ENCODE measurements at places on chromosomes 5 and 9.

- no peak for DNase-seq
These were observed 147.3 kb upstream of the HMHB1 start for GRCh38 chr5:143664623-143665022.

DNA sequence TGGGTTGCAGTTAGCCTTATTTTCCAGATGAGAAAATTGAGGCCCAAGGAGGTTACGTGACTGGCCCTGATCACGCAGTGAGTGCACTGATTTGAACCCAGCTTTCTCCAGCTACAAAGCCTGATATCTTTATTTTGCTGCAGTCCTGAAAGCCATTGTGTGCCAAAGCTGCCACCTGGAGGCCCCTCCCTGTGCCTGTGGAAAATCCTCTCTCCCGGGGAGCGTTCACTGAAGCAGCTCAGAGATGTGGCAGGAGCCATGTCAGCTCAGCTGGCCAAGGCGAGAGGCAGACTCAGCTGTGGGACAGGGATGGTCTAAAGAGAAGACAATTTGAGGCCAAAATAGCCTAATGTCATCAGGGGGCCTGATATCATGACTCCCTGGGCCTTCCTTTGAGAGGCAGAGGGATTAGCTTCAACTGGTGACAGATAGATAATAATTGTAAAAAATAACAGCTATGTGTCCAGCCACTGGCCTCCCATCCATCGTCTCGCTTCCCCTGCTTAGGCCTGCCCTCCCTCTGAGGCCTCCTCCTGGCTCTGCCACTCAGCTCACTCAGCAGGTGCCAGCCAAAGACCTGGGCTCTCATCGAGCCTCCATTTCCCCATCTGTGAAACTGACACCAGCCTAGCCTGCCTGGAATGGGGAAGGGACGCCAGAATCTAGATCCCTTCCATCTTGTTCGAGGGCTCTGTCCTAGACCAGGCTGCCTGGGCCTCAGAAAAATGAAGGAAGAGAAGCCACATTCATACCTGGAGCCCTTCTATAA, 74.3 kb upstream of the GGTA1 start:
- no peak for DNase-seq

GRCh38 chr5:2867373-2867933, 116.0 kb upstream of the IRX2 start:
- DNase-seq = no peak

GRCh38 chr5:148791334-148791667, 35.1 kb upstream of the ADRB2 start:
- no peak for DNase-seq

DNA sequence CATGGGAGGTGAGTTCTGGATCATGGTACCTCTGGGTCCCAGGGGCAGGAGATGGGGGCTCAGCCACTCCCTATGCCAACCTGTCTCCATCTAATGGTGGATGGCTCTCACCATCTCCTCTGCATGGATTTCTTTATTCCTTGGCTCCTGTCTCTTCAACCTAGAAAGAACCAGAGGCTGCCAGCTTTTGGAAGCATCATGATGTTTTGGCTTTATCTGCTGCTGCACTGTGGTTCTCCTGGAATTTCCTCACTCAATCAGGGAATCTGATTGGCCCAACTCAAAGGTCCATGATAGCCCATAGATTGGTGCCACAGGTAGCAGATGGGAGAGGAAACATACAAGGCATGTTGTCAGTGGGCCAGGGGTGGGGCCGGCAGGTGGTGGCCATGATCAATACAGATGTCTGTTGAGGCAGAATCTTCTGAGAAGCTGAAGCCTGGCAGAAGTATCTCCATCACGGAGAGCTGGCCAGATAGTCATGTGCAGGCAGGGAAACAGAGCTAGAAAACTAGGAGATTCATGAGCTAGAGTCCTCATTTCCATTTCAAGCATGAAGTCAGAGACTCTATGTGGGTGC, 158.2 kb downstream of the MACROH2A1 start:
- DNase-seq = no peak

DNA sequence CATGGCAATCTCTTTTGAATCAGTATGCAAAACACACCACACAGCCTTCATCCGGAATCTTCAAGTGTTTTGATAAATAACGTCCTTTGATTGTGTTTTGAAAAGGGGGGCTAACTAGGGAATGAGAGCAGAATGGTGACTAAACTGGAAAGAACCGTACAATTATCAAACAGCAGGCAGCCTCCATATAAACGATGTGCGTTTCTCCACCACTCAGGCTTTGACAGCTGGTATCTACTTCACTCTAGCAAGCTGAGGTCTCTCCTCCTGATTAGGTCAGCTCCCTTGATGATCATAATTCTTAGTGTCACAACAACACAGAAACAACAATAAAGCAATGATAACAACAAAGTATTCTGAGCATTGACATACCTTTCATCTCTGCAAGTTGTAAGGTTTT, 465.9 kb downstream of the TUSC1 start:
- no peak for DNase-seq

- no peak for DNase-seq
These were observed 731.0 kb downstream of the PRELID2 start for GRCh38 chr5:145104106-145104505.

- no peak for DNase-seq
These were observed 418.0 kb downstream of the SPATA31D1 start for GRCh38 chr9:82406456-82407085.
